Activated CD4-positive, alpha-beta T cell treated with anti-CD3 and anti-CD28 coated beads, Interleukin-2, amount 50 U/mL, for 4 hours (primary cell): ENCODE measurements at places on chromosomes 13 and 19.
A peak's percentile ranks its signal among the peaks of the same experiment; 100 is the strongest.

DNA sequence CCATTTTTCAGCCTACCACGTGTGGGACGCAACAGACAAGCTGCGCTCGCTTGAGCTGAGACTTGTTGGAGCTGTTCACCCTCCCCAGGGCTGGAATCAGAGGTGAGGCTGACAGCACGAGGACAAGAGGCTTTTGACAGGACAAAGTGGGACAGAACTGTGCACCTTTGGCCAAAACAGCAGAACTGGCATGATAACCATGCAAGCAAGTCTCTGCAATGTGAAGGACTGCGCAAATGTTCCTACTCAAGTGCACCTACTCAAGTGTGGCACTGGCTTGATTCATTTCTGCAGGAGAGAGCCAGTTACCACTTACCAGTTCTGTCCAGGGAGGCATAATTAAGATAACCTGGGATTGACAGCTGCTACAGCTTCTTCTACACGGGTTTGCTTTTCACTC, 62.2 kb upstream of the TM9SF2 start:
- no peak for DNase-seq

- no peak for DNase-seq
These were observed 14.7 kb downstream of the GARRE1 start for GRCh38 chr19:34269081-34269480.

DNA sequence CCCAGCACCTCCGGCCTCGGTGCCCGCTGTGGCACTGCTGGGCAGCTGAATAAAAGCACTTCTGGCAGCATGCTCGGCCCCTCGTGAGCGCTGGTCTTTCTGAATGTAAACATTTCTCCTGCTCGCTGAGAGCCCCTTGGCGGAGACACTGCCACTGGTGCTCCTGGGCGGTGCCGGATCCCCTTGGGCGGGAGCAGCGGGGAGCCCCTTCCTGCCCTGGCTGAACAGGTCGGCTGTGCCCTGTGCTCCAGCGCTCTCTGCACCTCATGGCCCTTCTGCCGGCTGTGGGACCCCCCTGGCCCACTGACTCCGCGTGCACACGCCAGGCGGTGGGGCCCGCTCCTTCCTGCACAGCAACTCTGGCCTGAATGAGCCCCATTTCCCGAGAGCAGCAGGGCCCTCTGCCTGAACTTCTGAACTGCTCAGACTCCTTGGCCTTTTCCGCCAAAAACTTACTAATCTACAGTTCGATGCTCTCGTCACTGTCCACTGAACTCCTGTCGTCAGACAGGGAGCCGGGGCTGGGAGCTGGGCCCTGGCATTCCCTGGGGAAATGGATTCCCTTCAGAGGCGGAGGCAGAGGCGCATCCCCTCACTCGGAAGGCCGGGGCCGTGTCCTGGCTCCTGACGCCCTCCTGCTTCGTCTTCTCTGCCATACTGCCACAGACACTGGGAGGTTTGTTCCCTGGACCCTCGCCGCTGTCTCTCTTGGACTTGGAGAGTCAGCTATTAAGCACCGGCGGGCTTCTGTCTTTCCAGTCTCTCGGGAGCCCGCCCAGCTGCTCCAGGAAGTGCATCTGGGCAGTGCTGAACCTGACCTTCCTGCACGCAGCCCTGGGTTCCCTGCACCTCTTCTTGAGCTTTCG, 14.2 kb downstream of the RB1 start:
- no peak for DNase-seq

DNA sequence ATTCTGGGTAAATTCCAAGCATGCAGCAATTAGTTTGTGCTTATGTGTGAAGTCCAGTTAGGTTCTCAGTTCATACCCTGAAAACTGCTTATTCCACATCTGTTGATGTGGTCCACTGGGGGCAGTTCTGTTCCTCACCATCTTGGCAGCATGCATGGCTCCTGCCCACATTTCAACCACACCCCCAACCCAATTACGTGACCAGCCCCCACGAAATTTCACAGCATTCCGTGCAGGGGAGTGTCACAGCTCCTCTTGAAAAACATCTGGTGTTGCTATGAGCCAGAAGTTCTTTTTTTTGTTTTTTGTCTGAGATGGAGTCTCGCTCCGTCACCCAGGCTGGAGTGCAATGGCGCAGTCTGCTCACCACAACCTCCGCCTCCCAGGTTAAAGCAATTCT, 9.1 kb upstream of the ERVK3-1 start:
- DNase-seq = no peak

DNA sequence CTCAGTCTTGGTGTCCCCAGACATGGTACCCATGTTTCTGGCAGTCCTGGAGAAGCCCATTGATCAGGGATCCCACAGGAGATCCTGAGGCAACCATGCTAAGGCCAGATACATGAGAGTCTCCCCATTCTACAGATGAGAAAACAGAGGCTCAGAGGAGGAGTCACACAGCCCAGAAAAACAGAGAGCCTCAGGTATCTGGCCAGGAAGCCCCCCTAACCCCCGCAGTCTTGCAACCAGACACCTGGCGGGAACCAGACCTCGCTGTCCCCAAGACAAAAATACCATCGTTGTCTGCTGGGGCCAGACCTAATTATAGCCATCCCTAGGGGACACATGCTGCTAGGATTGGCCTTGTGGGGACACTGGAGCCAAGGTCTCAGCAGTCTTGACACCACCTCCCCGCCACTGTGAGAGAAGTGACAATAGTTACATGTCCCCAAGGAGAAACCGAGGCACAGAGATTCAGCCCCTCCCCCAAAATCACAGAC, 1.6 kb upstream of the PDE4C start:
- DNase-seq = no peak

DNA sequence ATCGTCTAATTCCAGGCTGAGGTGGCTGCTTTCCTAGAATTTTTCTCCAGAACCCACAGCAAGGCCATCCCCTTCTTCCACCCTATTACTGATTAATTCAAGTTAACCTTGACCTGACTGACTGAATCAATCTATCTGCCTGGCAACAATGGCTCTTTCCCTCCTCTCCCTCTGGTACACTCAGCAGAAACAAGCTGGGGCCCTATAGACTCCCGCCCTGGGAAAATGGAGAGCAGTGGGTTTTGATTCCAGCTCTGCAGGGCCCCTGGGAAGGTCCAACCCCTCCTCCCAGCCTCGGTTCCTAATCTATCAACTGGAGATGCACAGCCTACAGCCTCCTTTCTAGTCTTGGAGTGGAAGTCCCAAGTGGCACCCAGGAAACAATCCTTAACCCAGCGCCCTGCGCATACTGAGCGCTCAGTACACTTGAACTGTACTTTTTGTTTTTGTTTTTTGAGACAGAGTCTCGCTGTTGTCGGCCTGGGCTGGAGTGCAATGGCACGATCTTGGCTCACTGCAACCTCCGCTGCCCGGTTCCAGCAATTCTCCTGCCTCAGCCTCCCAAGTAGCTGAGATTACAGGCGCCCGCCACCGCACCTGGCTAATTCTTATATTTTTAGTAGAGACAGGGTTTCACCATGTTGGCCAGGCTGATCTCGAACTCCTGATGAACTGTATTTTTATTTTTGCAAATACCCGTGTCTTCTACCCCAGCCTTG, 5.2 kb upstream of the C3 start:
- DNase-seq = no peak

GRCh38 chr19:29705706-29706105, 9.4 kb downstream of the C19orf12 start:
- DNase-seq = no peak

GRCh38 chr13:71801781-71802180, 65.2 kb downstream of the DACH1 start:
- no peak for DNase-seq

- peak; percentile 18 for DNase-seq
These were observed 4.4 kb upstream of the TMEM272 start for GRCh38 chr13:51849145-51850101.

GRCh38 chr13:36973621-36974295, 25.4 kb downstream of the ALG5 start:
- DNase-seq = no peak

DNA sequence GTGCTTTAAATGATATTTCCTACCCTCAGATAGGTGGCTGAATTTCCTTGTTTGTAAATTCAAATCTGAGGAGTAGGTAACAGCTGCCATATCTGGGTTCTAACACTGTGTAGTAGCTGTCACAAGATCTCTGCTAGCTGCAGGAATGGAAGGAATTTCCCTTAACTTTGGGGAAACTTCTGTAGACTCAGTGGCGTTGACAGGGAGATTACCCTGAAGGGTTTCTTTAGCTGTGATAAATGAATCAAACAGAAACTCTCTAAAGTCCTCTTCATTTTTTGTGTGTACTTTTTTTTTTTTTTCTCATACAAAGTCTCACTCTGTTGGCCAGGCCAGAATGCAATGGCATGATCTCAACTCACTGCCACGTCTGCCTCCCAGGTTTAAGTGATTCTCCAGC, 5.3 kb upstream of the EPSTI1 start:
- no peak for DNase-seq

GRCh38 chr19:41932720-41933332, 4.6 kb upstream of the ERFL start:
- no peak for DNase-seq

GRCh38 chr19:55831846-55832245, at the start of gene NLRP11:
NLRP11 (minus strand) TSS chr19:55831999; CDS start chr19:55818174, 13,825 bp downstream.
- DNase-seq = no peak

DNA sequence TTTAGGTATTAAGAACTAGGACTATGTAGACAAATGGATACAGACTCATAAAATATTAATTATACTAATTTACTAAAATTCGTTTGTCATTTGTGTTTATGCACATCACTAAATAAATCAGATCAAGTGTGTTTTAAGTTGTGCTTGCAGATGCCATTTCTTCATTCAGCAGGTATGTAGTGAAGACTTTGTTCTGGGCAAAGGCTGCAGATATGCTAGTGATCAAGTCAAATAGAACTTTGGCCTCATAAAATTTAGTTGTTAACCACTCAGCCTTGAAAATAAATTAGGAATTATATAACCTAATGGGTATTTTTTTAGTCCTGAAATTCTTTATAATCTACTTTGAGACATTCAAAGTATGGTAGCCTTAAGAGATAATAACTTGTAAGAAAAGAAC, 80.4 kb upstream of the TRPC4 start:
- DNase-seq = no peak

DNA sequence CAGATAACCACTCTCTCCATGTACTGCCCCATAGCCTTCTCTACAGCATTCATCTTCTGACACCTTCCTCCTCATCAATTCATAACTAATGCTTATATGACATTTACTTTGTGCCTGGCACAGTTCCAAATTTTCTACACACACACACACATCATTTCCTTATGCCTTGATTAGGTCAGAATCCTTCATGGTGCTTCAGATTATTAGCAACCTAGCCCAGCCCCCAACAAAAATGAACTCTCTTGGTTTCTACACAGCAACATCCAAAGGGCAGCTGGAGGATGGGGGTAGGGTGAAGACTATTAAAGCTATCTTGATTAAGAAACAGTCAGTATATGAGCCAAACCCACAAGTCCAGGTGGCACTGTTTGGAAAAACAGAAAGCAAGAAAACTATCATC, 3.7 kb downstream of the RUBCNL start:
- DNase-seq = no peak

DNA sequence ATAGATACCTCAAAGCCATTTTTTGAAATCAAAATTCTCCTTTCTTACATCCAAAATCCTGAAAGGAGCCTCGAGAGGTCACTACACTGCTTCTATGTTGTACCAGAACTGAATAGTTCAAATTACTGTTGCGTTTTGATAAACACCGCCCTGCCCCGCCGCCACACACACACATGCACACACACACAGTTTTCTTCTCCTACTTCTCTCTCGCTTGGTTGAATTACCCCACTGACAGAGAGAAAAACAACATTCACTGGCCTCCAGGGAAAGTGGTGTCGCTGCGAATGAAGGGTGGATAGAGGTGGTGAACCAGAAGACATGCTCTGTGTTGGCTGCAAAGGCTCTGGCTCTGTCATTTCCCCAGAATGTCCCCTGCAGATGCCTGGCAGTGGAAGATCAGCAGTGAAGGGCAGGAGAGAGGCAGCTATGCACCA, 183.4 kb upstream of the RFC3 start:
- DNase-seq = no peak

- no peak for DNase-seq
These were observed 173.2 kb downstream of the FLT1 start for GRCh38 chr13:28321756-28322155.

DNA sequence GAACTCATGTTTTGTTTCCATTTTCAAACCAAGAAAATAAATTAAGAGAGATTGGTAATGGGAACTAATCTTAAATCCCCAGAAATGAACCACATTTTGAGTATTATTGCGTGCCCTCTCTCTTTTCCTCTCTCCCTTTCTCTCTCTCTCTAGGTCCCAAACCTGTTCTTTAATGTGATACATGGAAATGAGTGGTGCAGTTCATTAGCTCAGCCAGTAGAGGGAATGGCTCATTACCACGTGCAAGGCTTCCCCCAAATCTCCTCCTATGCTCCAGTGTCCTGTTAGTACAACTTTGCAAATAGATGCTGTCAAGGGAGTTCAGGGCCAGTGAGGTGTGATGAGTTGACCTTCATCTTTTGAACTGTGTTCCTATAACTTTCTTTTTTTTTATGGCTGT, 178.4 kb downstream of the FGF9 start:
- no peak for DNase-seq

- no peak for DNase-seq
These were observed 121.8 kb downstream of the STOML3 start for GRCh38 chr13:38868870-38869269.
